ENCODE measurements at places on chromosomes 1 and 21. TPM values are rescaled to one million over a fixed set of nuclear protein-coding genes. Genes with fewer than 3 reads are reported as not detected.

DNA sequence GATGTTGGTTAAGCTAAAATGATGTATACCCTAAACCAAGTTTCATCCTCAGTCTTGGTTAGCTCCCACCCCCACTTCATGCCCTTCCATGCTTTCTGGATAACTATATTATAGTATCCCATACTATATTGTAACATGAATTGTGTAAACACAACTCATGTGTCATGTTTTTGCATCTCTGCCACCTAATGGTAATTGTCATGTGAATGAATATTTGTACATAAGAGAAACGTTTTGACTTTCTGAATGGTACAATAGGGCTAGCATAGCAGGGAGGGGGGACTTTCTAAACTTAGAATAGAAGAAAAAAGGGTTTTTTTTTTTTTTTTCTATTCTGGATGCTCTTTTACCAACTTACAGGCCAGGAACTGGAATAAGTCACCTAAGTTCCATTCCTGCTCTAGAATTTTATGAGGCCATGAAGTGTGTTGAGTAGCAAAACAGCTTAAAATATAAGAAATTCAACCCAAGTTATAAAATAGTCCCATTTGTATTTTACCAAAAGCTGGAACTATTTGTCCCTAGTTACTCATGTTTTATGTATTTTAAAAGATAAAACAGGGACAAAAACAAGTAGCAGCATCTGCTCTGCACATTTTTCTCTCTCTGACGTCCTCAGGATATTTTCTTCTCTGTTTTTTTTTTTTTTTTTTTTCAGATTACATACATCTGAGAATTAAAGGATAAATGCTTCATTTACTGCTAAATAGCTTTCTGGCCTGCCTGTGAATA, 77.4 kb downstream of the HLX start:
- DNase-seq = no peak

IL23R gene
- total RNA-seq = not detected

APOBEC4 gene
- not detected for total RNA-seq

PTGFR gene
- total RNA-seq = 7.7 TPM

GABRD gene
- total RNA-seq = 2.0 TPM

- DNase-seq = no peak
These were observed 1156.5 kb downstream of the NCAM2 start for GRCh38 chr21:22154579-22155274.

DNA sequence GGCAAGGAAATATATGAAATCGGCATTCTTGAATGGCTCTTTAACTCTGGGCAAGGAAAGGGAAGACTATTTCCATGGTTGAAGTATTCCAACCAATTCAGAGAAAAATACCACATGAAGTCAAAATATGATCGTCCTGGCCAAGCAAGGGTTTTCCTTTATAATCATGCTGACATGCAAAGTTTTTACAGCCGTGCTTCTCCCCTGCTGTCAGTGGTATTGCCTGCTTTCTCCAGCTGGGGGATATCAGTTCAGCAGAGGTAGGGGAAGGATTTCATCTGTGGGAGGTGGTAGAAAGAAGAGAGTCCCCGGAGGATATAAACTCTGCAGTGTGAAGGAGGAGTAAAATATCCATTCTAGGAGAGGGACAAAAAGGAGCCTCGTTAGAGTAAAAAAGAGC, 322.8 kb downstream of the PAPPA2 start:
- no peak for DNase-seq

KHDRBS1 gene
- total RNA-seq = 105 TPM

SMCP gene
- total RNA-seq = not detected

DNA sequence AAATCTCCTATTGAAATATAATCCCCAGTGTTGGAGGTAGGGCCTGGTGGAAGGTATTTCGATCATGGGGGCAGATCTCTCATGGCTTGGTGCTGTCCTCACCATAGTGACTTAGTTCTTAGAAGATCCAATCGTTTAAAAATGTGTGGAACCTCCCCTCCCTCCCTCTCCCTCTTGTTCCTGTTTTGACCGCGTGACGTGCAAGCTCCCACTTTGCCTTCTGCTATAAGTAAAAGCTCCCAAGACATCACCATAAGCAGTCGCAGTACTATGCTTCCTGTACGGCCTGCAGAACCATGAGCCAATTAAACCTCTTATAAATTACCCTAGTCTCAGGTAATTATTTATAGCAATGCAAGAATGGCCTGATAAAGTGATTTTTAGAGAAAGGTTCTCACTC, 10.9 kb upstream of the RGS2 start:
- no peak for DNase-seq

DNA sequence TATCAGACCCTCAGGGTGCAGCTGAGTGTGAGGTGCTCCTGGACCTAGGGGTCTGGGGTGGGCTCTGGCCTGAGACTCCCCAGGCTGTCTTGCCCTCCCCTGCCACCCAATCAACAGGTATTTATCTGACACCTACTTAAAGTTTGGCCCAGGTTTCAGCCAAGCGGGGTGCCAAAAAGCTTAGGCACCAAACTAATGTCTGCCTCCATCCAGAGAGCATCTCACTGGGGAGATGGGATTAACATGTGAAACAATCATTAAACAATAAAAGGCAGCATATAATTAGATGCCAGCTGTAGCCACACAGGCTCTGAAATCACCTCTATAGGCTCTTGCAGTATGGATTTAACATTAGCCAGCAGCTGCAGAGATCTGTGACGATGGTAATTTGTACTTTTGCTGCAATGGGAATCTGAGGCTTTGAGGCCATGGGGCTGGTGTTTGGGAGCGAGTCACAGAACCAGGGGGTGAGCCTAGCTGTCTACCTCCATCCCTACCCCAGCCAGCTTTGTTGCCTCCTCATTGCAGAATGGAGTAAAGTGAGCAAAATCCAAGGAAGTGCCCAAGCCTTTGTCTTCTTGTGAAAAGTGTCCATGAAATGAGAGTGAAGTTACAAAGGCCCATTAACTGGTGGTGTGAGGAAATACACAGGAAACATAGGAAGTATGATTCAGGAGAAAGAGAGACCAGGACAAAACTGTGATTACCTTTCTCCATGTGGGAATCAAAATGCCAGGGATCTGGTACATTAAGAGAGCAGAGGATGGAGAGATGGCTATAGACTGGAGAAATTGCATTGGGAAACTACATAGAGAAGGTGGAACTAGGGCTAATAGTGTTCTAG, 36.1 kb downstream of the EIF2D start:
- DNase-seq = no peak

GRCh38 chr1:32353886-32354570, 8.3 kb downstream of the FAM229A start:
- no peak for DNase-seq

GRCh38 chr1:185722098-185722497, 12.1 kb upstream of the HMCN1 start:
- no peak for DNase-seq

DNA sequence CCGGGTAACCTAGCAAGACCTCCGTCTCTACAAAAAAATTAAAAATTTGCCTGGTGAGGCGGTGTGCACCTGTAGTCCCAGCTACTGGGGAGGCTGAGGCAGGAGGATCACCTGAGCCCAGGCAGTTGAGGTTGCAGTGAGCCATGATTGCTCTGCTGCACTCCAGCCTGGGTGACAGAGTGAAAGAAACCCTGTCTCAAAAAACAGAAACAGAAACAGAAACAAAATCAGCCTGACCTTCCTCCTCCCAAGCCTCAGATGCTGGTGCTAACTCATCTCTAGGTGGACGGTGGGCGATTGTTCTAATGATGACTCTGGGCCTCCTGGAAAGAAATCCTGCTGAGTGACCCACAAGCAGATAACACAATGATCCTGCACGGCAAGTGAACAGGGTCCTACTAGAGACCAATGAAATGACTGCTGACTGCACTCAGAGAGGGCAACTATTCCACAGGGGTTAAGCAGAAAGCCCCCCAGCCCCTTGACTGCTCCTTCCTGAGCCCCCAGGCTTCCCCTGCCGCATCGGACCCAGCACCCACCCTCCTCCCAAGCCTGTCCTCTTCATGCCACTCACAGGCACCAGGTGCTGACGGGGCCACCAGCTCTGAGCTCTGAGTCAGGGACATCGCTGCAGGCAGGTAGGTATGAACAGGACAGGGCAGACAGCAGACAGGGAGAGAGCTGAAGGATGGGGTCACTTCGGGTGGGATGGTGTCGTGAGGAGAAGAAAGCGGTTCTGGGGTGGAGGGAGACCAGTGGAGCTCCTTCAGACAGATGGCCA, 27.8 kb upstream of the LRRC38 start:
- no peak for DNase-seq

OR6K2 gene
- not detected for total RNA-seq

GRCh38 chr1:183270541-183271141, 84.6 kb downstream of the LAMC2 start:
- DNase-seq = no peak

- DNase-seq = no peak
These were observed 516.7 kb downstream of the NPHP4 start for GRCh38 chr1:5475572-5475971.

DNA sequence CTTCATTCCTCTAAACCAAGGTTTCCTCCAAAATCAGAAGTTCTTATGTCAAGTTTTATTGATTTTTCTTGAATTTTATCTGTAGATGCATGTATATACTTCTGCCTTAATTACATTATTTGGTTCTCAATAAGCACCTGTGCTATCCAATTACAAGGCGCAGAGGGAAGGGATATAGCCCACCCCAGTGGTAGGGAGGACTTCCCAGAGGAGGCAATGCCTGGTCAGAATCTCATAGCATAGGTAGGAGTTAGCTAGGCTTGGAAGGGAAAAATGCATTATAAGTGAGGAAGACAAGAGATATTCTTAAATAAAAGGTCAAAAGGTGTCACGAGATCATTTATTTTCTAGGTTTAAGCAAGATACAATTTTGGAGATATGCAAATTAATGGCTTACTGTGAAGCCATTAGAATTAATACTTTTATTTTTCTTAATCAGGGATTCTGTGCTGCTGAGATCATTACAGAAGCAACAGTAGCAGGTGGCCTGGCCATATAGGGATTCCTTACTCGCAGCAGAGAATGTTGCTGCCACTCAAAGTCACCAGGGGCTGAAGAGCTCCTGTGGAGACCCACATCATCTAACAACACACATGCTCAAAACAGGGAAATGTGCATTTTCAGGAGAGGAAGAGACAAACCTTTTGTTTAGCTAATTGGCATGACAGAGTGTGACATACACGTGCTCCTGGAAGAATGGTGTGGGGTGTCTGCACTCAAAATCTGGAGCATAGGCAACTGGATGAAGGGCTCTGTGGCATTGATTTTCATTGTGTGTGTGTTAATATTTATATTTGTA, 178.3 kb downstream of the ATG4C start:
- DNase-seq = no peak

DNA sequence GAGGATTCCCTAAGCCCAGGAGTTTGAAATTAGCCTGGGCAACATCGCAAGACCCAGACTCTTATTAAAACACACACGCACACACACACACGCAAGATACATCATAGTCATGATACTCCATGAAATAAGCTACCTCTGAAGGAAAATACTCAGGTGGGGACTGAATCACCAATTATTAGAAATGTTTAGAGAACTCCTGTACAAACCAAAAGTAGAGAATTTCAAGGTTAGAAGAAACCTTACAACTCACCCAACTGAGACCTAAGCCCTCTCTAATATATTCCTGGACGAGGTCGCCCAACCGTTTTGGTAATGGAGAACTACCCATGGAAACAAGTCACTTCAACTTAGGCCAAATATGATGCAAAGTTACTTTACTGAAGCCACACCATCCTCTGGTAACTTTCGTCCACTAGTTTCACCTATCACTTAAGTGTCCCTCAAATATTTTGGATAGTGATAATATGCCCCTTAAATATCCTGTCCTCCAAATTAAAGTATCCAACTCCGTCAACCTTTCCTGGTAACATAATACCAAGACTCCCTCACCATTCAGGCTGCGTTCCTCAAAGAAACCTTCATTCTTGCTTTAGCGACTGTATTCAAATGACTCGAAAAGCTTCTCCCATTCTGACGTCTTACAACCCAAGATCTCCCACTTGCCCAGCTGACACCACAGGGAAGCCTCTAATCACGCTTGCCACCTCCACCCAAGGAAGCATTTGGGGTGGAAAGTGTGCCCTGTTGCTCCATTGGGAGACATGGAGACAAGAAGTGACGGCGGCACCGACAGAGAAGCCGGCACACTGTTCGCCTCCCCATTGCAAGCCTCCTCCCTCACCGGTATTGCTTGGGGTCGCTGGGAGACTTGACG, 856 bp downstream of the NRDC start:
- no peak for DNase-seq

TMPRSS2 gene
- not detected for total RNA-seq

ANXA9 gene
- total RNA-seq = under 0.01 TPM

DNA sequence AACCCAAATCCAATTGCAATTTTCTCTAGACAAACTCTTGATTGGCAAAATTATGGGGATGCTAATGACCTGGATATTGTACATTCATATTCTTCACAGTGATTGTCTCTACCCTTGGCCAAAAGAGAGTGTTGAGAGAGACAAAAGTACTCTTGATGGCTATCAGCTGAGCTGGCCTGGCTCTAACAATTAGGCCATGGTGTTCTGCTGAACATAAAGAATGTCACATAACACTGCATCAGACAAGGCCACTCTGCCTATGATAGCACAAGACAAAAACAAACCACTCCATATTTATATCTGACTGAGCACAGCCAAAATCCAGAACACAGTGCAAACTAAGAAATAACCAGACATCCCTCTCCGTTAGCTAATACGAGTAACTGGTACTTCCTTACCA, 101.7 kb downstream of the ADAMTS1 start:
- DNase-seq = no peak

DNA sequence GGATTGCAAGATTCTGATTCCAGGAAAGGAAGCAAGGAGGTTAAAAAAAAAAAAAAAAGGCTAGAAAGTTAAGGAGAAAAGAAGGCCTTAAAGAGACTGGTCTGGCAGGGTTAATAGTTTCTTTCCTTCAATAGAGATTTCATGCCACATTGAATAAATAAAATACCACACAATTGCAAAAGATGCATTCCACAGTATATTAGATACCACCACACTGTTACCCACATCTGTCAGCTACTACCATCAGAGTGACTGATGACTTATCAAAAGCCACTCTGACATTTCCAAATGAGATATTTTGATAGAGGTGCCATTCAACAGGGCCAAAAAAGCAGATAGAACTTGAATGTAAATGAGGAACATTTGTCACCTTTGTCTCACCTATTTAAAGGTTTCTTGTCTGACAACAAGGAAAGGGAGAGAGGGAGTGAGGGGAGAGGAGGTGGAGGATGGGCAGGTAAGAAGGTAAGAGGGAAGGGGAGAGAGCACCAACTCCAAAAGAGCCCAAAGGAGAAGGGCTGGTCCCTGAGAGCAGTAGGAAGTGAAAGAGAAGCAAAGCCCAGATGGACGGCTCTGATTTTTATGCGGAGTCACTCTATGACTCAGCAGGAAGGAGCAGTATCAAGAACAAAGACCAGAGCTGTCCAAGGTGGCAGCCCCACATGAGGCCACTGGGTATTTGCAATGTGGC, 38.3 kb downstream of the LRRN2 start:
- peak; percentile 17 for DNase-seq

C1orf141 gene
- total RNA-seq = under 0.01 TPM

- no peak for DNase-seq
These were observed 572 bp downstream of the FUCA1 start for GRCh38 chr1:23867542-23867894.

GRCh38 chr1:163036671-163037070, 32.5 kb upstream of the RGS4 start:
- DNase-seq = no peak

TRPM2 gene
- total RNA-seq = 1.6 TPM

DNA sequence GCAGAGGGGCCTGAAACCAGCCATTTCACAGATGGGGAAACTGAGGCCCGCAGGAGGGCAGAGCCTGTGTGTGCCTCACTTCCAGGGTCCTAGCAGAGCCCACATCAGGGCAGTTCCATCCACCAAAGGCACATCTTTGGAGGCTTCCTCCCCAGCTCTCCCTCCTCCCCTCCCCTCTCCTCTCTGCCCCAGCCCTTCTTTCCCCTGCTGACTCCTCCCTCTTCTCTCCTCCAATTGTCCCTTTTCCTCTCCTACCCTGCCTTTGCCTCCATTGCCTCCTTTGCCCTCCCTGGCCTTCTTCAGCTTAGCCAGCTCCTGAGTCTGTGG, 56.6 kb downstream of the TMEM53 start:
- no peak for DNase-seq

ZC3H12A gene
- 0.41 TPM for total RNA-seq

Data from frontal cortex (tissue), 4 donors.